Gastrocnemius medialis (tissue), 4 donors: ENCODE measurements at places on chromosomes 12 and 14.

- no peaks in the 10 kb centered on the region for H3K36me3 ChIP-seq
- H3K4me1 ChIP-seq = no peaks in the 10 kb centered on the region
- H3K27ac ChIP-seq = no peak overlapping the region
These were observed 91.9 kb upstream of the MUCL1 start for GRCh38 chr12:54762390-54762789.

DNA sequence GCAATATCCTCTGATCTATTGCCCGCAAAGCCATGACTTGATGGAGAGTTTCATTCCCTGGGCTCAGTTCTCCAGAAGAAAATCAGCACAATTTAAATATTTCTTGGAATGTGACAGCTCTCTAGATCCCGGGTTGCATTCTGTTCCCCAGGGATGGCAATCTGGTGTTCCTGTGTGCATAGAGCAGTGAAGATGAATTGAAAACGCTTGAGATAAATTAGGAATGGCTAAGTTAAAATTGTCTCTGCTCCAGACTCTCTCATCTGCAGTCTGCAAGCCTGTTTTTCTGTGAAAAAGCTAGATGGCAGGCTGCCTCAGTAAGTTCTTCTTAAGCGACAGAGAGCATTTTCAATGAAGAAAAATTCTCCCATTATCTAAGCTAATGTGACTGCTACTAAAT lies 582.5 kb upstream of the MGAT4C start:
- H3K27ac ChIP-seq = no peak overlapping the region
- H3K36me3 ChIP-seq = no peaks in the 10 kb centered on the region
- no peak overlapping the region for H3K4me3 ChIP-seq
- no peaks in the 10 kb centered on the region for H3K27me3 ChIP-seq
- H3K4me1 ChIP-seq = no peaks in the 10 kb centered on the region
- DNase-seq = no peak

GRCh38 chr12:52419656-52420055 lies 13.5 kb upstream of the KRT82 start:
- H3K27me3 ChIP-seq = no peaks in the 10 kb centered on the region
- no peak overlapping the region for H3K27ac ChIP-seq
- H3K4me1 ChIP-seq = no peaks in the 10 kb centered on the region
- DNase-seq = no peak
- no peak overlapping the region for H3K4me3 ChIP-seq

- no peaks in the 10 kb centered on the region for H3K4me1 ChIP-seq
- no peak for DNase-seq
- H3K27ac ChIP-seq = no peak overlapping the region
- no peak overlapping the region for H3K4me3 ChIP-seq
These were observed 739.9 kb downstream of the SLC16A7 start for GRCh38 chr12:60335745-60336144.

GRCh38 chr14:25108959-25109358 lies 59.0 kb upstream of the STXBP6 start:
- H3K4me3 ChIP-seq = no peak overlapping the region
- no peaks in the 10 kb centered on the region for H3K4me1 ChIP-seq
- H3K36me3 ChIP-seq = no peaks in the 10 kb centered on the region
- DNase-seq = no peak

- H3K4me1 ChIP-seq = peaks cover 51% of the 10 kb centered on the region
- peak; percentile 46 for DNase-seq
- no peaks in the 10 kb centered on the region for H3K36me3 ChIP-seq
- peak overlapping the region; percentile 64 for H3K27ac ChIP-seq
- no peak overlapping the region for H3K4me3 ChIP-seq
These were observed 250.5 kb downstream of the MED13L start for GRCh38 chr12:116026768-116027550.

DNA sequence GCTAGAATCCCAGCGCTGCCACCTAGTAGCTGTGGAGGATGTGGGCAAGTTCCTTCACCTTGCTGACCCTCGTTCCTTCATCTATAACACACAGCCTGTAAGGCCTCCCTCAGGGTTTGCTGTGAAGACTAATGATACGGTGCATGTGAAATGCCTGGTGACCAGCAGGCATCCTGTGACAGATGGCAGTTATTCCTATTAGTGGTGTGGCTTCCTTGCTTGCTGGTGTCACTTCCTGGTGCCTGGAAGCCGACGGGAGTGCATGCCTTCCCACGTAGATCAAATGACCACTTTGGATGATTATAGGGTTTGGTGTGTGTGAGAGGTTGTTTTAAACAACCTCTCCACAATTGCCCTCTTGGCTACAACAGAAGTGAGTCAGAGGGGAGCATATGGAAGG lies 894.9 kb downstream of the VRK1 start:
- H3K4me1 ChIP-seq = no peaks in the 10 kb centered on the region
- H3K36me3 ChIP-seq = no peaks in the 10 kb centered on the region
- no peak overlapping the region for H3K27ac ChIP-seq
- no peak overlapping the region for H3K4me3 ChIP-seq
- H3K27me3 ChIP-seq = no peaks in the 10 kb centered on the region

- no peak overlapping the region for H3K4me3 ChIP-seq
- no peak for DNase-seq
- H3K27me3 ChIP-seq = no peaks in the 10 kb centered on the region
- H3K27ac ChIP-seq = no peak overlapping the region
- H3K4me1 ChIP-seq = no peaks in the 10 kb centered on the region
- H3K36me3 ChIP-seq = no peaks in the 10 kb centered on the region
These were observed 8.3 kb downstream of the FICD start for GRCh38 chr12:108523365-108523764.

DNA sequence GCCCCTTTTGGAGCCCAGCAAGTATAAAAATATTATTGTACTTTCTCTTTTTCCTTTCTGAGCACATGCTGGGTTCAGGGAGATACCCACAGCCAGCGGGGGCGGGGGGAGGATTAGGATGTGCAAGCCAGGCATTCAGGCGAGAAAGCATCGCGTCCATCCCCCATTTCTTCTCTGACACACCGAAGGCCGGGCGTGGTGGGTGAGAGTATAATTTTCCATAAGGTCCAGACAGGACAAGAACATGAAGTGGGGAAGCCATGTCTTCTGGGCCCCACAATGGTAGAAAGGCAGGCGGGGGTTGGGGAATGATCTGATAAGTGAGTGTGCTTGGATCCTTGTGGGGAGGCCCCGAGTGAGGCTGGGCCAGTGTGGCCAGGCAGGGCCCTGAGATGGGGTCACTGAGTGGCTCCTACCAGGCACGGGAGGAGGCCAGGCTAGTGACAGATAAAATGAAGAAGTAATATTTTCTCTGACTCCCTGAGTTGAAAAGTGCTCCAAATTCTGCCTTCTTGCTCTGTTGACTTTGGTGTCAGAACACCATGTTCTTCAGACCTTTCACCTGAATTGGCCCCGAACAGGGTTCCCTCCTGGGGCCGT lies 10.7 kb upstream of the LRTM2 start:
- H3K27me3 ChIP-seq = no peaks in the 10 kb centered on the region
- H3K4me3 ChIP-seq = no peak overlapping the region
- H3K4me1 ChIP-seq = peaks cover 8% of the 10 kb centered on the region
- no peak overlapping the region for H3K27ac ChIP-seq
- H3K36me3 ChIP-seq = no peaks in the 10 kb centered on the region

DNA sequence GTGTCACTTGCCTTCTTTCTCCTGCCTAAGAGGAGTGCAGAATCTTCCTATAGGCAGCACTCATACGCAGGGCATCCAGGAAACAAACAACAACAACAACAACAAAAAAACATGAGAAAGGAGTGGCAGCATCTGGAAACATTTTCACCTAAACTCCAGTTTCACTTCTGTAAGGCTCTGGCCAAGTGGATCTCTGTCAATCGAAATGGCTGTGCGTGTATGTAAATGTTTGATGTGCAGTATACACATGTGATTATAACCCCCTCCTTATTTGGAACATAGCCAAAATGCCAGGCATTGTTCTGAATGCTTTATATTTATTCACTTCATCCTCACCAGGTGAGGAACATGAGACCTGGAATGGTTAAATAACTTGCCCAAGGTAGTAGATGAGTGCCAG lies 76.8 kb downstream of the COX16 start:
- DNase-seq = no peak
- H3K27ac ChIP-seq = no peak overlapping the region
- no peaks in the 10 kb centered on the region for H3K27me3 ChIP-seq
- H3K4me3 ChIP-seq = no peak overlapping the region
- H3K4me1 ChIP-seq = no peaks in the 10 kb centered on the region

DNA sequence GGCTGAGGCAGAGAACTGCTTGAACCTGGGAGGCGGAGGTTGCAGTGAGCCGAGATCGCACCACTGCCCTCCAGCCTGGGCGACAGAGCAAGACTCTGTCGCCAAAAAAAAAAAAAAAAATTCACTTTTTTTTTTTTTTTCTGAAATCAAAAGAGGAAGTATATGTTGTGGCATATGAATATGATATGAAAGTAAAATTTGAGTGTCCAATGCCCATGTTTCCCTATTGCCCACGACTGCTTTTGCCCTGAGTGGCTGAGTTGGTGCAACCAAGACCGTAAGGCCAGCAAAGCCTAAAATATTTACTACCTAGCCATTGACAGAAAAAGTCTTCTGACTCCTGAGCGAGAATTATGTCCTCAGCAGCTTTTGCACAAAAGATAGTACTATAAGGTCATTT lies 101.7 kb upstream of the PARP11 start:
- H3K27ac ChIP-seq = no peak overlapping the region
- no peak for DNase-seq
- no peaks in the 10 kb centered on the region for H3K4me1 ChIP-seq
- no peak overlapping the region for H3K4me3 ChIP-seq
- H3K27me3 ChIP-seq = peaks cover 4% of the 10 kb centered on the region
- no peaks in the 10 kb centered on the region for H3K36me3 ChIP-seq

DNA sequence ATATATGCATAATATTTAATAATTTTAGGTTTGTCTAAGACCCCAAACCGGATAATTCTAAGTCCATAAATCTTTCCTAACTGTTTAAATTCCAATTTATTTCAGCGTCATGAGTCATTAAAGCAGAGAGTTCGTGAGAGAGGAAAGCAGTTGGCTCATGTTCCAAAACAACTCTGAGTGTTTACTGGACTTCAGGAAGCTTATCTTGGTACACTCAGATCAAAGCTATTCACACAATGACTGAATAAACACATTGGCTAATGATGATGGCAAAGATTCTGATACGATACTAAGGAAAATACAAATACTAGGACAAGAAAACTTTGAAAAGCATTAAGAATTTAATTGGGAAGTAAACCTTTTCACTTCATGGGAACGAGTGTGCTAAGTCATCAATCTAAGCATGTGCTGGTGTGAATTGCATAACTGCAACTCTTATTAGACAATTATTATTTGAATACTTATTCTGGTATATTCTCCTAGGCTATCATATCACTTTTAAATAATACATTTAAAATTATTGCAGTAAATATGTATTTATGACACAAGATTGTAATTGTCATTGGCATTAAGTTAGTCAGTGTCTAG lies 34.8 kb upstream of the CLEC14A start:
- no peak overlapping the region for H3K4me3 ChIP-seq
- H3K4me1 ChIP-seq = no peaks in the 10 kb centered on the region
- peak overlapping the region; percentile 62 for H3K27ac ChIP-seq

DNA sequence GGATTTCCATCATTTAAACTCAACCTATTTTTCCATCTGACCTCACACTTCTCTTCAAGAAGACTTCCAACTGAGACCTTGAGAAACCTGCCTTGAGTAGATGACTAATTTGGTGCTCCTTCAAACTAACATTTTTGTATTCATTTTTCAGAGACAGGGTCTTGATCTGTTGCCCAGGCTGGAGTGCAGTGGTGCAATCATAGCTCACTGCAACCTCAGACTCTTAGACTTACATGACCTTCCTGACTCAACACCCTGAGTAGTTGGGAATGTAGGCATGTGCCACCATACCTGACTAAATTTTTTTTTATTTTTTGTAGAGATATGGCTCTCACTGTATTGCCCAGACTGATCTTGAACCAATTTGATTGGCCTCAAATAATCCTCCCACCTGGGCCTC lies 389.9 kb downstream of the PDZRN4 start:
- no peak for DNase-seq
- H3K27me3 ChIP-seq = no peaks in the 10 kb centered on the region
- H3K27ac ChIP-seq = no peak overlapping the region
- H3K36me3 ChIP-seq = no peaks in the 10 kb centered on the region
- no peaks in the 10 kb centered on the region for H3K4me1 ChIP-seq

DNA sequence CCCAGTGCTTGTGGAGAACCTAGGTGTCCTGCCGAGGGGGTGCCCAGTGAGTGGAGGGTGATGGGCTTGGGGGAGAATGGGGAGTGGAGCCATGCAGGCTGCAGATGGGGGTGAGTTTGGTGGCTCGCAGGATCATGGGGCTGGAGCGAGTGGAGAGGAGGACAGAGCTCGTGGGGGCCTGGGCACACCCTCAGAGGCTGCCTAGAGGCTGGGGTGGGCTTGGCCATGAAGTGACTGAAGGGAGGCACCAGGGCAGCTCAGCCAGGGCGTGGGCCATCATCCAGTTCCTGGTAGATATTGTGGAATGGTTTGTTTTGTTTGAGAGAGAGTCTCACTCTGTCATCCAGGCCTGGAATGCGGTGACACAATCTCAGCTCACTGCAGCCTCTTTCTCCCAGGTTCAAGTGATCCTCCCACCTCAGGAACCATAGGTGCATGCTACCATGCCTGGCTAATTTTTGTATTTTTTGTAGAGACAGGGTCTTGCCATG lies 43.4 kb upstream of the AMN start:
- no peaks in the 10 kb centered on the region for H3K36me3 ChIP-seq
- no peak for DNase-seq
- no peak overlapping the region for H3K4me3 ChIP-seq
- no peak overlapping the region for H3K27ac ChIP-seq
- peaks cover 8% of the 10 kb centered on the region for H3K4me1 ChIP-seq

GRCh38 chr14:69937367-69938081 lies 58.3 kb downstream of the SMOC1 start:
- no peak for DNase-seq
- no peaks in the 10 kb centered on the region for H3K4me1 ChIP-seq
- H3K4me3 ChIP-seq = no peak overlapping the region
- no peaks in the 10 kb centered on the region for H3K36me3 ChIP-seq

DNA sequence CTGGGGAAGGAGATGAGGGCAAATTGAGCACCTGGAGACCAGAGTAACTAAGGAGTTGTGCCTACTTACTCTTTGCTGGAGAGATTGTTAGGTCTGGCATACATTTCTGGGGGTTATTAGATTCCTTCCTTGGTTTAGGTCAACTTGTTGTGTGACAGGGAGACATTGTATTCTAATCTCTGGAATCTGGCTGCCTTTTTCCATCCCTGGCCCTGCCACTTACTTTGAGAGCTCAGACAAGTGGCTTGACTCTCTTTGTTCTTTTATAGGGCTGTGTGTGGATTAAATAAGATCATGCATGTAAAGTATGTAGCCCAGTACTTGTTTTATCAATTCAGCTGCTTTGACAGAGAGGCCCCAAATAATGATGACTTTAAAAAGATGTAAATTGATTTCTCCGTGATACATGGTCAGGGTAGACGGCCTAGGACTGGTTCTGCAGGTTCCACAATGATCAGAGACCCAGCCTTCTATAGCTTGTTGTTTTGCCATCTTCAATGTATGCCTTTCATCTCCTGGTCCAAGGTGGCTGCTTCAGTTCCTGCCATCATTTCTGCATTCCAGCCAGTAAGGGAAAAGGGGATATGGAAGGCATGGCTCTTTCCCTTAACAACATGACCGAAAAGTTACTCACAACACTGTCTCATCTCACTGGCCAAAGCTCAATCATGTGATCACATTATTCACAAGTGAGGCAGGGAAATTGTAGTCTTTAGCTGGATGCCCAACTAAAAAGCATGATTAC lies 72.6 kb downstream of the CHST11 start:
- no peak overlapping the region for H3K4me3 ChIP-seq
- H3K4me1 ChIP-seq = no peaks in the 10 kb centered on the region
- no peak overlapping the region for H3K27ac ChIP-seq
- H3K36me3 ChIP-seq = no peaks in the 10 kb centered on the region
- DNase-seq = no peak
